Stimulated activated CD8-positive, alpha-beta memory T cell treated with anti-CD3 and anti-CD28 coated beads, Interleukin-12 subunit alpha, Interleukin-12 subunit beta, amount 100 ng/mL, for 1 hour (primary cell): ENCODE measurements at places on chromosomes 11 and 22.

DNA sequence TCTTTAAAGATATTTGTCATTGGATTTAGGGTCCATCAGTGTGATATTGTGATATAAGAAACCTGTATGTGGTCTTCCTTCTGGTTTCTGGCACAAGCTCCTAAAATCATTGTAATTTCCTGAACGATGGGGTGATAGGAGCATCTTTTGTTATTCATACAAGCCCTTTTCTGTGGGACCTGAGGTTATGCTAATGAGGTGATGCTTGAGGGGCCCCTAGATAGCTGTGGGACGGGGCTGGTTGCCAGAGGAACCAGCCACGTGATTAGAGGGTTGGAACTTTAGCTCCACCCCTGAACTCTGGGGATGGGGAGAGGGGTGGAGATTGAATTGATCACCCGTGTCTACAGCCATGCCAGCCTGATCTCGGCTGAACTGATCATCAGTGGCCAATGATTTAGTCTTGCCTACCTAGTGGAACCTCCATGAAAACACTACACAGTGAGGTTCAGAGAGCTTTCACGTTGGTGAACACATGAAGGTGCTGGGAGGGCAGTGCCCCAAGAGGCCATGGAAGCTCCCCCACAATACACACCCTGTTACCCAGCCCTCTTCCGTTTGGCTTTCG lies 62.8 kb downstream of the BCR start:
- DNase-seq, result peak; percentile 49

DNA sequence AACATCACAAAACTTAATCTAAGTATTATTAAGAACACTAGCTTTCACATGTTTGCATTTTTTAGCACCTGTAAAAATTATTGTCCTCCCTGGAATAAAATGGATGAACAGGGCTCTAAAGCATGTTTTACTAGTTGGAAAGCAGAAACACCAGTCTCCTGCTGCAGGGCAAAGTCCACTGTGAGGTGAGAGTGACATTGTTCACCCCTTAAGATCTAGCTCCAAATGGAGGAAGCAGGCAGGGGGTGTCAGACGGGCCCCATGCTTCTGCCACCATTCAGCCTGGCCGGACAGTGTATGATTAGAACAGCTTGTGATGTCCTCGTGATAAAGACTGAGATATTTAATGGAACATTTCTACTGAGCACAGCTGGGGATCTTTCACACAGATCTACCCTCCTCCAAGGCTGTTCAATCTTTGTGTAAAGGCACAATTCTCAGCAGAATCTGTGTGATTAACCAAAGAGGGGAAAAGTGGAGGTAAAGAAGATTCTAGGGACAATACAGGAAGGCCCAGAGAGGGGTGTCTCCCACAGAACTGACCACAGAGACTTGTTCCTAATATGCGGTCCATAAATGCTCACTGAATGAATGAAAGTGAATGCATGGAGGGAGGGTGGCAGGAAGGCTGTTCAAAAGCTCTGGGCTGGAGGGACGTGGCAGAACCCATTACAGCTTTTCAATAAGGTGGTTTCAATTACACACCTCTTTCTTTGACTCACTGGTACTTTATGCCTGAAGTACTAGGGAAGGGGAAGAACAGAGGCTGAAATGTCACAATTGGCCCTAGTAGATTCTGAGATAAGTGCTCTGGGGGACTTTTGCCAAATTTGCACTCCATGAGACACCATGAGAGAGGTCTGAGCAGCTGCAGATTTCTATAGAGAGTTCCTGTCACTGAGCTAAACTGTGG lies 239.1 kb upstream of the ARHGAP20 start:
- no peak for DNase-seq

GRCh38 chr11:57427727-57428082 lies 784 bp upstream of the SLC43A3 start:
- DNase-seq, result no peak

- no peak for DNase-seq
These were observed 404.6 kb upstream of the DDI1 start for GRCh38 chr11:103631841-103632240.

DNA sequence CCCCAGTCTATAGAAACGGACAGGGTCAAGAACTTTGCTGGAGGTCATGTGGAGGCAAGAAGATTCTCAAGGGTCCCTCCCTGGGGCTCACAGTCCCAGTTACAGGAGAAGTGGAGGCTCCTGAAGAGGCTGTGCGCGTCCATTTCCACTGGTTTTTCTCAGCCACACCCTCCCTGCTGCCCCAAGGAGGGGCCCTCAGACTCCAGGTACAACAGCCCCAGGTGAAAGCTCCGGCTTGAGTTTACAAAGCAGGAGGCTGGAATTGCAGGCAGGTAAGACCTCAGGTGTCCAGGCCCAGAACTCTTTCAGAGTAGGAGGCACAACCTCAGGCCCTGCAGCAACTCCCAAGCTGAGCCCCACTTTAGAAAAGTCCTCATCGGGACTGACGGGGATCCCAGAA lies 3.1 kb downstream of the SHANK2 start:
- no peak for DNase-seq

- no peak for DNase-seq
These were observed 38.5 kb upstream of the GRAMD4 start for GRCh38 chr22:46581538-46582244.

DNA sequence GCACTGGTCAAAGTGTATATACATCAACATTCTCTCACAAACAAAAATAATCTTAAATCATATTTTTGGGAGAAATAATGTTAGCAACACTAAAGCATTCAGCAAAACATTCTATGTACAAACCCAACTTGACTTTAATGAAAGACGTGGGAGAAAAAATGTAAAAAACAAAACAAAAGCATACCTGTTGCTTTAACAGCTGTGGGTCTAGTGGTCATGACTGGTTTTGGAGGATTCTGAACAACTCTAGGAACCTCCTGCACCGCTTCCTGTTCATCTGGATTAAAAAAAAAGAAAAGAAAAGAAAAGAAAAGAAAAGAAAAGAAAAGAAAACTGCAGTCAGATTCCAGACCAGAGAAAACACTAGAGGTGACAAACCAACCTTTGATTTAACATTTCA lies 2.1 kb downstream of the FNBP4 start:
- no peak for DNase-seq

GRCh38 chr11:1553808-1554594 lies 18.1 kb downstream of the DUSP8 start:
- no peak for DNase-seq

DNA sequence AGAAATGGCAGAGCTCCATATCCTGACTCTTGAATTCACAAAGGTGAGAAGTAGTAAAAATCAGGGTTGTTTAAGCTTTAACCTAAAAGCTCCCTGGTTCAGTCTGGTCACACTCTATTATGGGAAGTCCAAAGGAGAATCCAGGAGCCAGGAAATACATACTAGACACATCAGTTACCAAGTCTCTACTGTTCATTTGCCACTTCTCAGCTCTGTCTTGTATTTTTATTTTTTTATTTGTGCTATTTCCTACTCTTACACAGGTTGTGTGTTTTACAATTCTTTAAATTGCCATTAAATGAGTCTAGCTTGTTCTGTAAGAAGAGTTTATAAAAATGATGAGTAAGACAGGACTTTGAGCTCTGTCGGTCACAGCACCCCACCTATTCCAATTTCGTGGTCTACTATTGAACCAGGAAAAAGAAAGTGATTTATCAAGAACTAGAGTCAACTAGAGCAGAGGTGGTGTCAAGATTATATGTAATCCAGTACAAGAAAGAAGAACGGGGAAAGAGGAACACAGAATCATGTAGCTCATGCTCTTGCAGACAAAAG lies 9.7 kb downstream of the MS4A12 start:
- DNase-seq, result no peak

- DNase-seq, result peak; percentile 15
These were observed 15.9 kb upstream of the GRAMD4 start for GRCh38 chr22:46604306-46604690.

GRCh38 chr11:15558513-15559181 lies 443.9 kb downstream of the INSC start:
- no peak for DNase-seq

GRCh38 chr11:83007909-83008580 lies 63.7 kb downstream of the RAB30 start:
- no peak for DNase-seq

GRCh38 chr11:91857179-91857578 lies 367.4 kb upstream of the FAT3 start:
- DNase-seq, result no peak

GRCh38 chr11:11389238-11389637 lies 36.2 kb upstream of the CSNK2A3 start:
- DNase-seq, result no peak

DNA sequence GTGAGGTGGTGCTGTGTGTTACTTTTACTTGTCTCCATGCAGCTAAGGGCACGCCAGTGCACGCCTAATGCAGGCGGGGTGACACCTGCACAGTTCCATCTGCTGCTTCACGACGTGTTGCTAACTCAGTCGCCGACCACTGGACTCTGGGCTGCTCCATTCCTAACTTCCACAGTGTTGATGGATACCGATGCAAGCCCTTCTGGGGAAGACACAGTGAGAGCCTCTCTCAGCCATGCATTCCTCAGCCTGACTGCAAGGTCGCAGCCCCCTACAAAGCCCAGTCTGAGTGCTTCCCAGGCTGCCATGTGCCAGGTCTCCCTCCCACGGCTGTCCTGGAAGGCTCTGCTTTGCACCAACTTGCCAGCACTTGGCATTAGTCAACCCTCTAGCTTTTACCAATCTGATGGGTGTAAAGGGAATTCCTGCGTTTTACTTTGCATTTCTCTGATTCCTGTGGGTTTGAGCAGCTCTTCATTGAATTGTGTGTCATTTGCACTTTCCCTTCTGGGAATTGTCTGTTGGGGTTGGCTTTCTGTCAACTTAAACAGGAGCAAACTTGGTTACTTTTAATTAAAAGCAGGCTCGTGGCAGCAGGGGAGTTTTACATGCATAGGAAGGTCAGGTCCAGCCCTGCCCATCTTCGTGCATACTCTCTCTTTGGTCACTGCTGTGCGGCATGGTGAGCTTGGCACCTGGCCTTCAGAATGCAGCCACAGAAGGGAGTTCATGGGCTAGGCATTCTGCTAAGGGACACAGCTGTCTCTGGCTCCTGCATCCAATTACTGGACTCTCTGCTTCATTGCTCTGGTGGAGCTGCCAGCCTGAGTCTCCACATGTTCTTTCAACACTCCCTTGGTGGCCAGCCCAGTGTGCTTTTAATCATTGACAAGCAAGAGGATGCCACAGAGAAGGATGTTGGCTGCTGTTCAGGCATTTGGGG lies 34.6 kb upstream of the SHANK2 start:
- no peak for DNase-seq

DNA sequence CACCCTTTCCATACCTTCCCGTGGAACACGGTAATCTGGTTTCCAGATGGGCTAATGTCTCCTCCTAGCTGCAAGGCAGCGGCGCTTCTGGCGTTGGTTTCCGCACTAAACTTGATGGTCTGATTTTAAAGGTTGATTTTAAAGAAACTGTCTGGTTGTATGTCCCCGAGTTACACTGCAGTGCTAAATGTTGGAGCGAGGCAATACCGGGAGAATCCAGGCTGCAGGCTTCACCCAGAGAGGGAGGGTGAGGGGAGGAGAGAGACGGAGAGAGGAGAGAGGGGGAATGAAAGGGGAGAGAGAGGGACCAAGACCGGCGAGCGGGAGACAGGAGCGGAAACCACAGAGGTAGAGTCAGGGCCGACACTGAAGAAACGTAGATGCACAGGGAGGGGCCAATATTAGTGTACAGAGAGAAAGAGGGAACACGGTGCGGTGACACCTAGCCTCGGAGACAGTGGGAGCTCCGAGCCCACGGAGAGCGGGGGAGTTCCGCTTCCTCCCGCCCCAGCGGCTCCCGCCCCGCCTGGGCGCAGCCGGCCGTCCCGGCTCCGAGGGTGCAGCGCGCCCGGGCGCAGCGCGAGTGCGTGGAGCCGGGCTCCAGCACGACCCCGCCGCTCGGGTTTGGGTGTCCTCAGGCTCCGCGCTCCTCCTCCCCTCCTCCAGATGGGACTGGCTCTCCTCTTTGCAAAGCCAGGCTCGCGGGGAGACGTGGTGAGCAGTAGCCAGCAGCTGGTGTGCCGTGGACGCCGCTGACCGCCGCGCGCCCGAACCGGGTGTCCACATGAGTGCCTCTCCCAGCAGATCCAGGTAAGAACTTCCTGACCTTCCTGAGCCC lies 71.9 kb upstream of the GRAMD1B start:
- no peak for DNase-seq

- DNase-seq, result no peak
These were observed 16.1 kb downstream of the RRAS2 start for GRCh38 chr11:14342906-14343305.

GRCh38 chr11:101188801-101189200 lies 59.2 kb upstream of the PGR start:
- DNase-seq, result no peak

DNA sequence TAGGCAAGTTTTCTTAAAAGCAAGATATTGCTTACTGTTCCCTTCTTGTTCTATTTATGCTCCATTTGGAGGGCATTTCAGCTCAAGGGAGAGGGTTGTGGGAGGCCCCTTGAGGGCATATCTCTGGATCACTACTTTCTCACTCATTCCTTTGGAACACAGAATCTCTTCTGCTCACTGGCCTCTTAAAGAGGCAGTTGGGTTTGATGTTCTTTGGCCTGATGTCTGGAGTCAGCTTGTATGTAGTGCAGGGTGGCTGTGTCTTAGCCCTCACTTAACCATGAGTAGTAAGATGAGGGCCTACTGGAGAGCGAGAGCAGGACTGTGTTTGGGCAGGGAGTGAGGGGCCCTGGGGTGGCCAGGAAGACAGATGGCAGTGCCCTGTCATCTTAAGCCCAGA lies 3.6 kb downstream of the INCENP start:
- DNase-seq, result no peak

DNA sequence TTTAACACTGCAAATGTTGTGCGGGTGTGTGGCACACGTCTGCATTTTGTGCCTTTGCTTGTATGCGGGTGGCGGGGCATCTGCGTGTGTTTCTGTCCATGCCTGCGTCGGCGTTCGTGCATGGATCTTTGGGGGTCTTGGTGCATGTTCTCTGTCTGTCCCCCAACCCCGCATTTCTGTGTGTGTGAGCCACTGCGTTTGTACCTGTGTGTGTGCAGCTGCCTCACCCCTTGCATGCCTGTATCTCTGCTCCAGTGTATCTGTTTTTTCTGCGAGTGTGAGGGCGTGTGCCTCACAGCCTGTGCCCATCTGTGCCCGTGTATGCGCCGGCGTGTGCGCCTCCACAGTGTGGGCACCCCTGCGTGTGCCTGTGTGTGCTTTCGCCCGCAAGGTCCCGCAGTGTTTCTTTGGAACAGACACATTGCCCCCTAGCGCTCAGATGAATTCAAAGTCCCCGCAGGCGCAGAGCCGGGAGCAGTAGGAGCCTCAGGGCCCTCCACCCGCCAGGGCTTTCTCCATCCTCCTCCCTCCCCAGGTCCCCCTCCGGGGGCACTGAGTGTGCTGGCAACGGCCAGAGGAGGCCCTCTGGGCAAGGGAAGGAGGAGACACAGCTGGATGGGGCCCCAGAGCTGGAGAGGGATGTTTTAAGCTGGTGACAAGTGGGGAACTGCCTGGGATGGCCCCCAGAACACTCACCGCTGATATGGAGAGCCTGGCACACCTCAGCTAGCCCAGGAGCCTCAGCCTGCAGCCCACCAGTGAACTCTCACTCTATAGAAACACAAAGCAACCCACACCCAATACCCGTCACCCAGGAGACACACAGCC lies 3.1 kb upstream of the MN1 start:
- no peak for DNase-seq

GRCh38 chr11:93196816-93197379 lies 893 bp downstream of the SLC36A4 start:
- DNase-seq, result no peak
